GM12864 (cell line): ENCODE measurements at places on chromosomes 3 and 15.

- no peak for DNase-seq
These were observed 36.8 kb downstream of the CCR3 start for GRCh38 chr3:46278816-46279672.

DNA sequence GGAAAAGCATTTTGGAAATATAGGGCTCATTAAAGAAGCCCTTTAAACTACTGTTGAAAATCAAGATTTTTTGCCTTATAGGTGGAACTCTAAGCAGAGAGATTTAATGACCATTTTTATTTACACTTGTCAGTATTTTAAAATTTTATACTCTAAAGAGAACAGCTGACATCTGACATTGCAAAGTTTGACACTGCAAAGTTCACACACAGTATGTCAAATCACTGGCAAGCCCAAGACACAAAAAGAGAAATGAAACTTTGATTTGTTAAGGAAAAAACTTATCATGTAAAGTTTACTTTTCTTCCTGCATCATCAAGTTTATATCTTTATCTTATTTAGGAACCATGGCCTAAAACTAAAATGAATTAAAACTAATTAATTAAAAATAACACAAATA is 40.2 kb downstream of the DPH6 start:
- DNase-seq, result no peak

- no peak for DNase-seq
These were observed 18.7 kb downstream of the DNASE1L3 start for GRCh38 chr3:58192069-58192468.

DNA sequence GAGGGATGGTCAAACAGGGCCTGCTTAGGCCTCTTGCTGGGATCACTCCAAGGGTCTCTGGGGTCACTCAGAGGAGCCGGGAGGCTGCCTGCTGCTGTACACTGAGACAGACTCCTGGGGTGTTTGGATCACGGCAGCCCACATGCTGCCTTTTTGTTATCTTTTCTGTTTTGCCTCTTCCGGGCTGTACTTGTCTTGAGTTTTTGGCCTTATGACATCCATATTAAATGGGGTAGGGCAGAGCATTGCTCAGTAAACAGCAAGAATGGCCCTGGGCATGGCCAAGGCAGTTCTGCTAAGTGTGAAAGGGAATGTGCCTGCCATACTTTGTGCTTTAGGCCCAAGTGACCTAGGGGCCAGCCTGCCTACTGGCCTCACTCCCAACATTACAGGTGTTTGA is 771 bp upstream of the ENTPD3 start:
- DNase-seq, result no peak

DNA sequence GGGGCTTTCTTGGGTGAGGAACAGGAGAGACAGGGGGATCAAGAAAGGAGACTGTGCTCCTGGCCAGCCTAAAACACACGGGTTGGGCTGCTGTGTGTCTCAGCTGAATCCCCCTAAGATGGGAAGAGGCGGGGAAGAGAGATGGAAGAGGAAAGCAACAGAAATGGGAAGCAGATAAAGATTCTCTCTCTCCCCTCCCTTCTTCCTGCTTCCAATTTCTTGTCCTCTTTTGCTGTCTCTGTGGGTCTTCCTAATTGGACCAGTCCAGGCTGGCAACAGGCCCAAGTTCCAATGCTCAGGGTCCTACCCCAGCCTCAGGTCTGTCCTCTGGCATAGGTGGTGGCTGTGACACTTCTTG is 7.1 kb downstream of the ISLR2 start:
- DNase-seq, result no peak

DNA sequence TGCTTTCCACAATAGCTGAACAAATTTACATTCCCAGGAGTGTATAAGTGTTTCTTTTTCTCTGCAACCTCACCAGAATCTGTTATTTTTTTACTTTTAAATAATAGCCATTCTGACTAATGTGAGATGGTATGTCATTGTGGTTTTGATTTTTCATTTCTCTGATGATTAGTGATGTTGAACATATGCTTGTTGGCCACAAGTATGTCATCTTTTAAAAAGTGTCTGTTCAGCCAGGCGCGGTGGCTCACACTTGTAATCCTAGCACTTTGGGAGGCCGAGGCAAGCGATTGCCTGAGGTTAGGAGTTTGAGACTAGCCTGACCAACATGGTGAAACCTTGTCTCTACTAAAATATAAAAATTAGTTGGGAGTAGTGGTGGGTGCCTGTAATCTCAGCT is 619.3 kb downstream of the SI start:
- no peak for DNase-seq

DNA sequence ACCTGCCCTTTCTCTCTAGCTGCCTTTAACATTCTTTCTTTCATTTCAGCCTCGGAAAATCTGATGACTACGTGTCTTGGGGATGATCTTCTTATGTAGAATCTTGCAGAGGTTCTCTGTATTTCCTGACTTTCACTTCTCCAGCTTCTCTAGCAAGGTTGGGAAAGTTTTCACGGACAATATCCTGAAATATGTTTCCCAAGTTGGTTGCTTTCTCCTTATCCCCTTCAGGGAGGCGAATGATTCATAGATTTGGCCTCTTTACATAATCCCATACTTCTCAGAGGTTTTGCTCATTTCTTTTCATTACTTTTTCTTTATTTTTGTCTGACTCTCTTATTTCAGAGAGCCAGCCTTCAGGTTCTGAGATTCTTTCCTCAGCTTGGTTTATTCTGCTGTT is 62.1 kb upstream of the CCDC54 start:
- no peak for DNase-seq

DNA sequence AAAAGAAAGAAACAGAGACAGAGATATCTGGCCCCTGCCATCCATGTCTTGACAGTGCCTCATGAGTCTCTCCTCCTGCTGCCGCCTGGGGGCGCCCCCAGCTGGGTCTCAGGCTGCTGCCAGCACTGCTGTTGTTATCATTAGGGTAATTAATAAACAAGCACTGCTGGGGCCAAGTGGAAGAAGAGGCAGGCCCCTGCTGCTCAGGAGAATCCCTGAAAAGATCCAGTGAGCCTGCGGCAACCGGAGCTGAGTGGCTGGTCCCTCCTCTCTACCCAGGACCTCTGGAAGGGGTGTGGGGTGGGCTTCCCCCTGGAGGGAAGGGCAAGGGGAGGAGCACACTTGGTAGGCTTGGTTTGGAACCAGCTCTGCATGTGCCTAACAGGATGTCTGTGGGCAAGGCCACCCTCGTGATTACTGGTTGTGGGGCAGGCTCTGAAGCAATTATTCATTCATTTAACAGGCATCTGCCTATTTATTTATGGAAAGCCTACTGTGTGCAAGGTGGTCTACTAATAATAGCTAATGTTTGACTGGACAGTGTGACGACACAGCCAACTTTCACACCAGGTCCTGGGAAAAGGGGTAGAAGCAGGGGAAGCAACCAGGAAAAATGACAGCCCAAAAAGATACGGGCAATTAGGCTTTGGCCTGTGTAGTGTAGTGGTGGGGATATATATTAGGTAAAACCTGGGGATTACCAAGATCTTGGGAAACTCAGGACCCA is 1.2 kb upstream of the TYRO3 start:
- DNase-seq, result no peak

- no peak for DNase-seq
These were observed 50.3 kb upstream of the ACTL6A start for GRCh38 chr3:179512378-179512777.
